ENCODE measurements at places on chromosomes 4 and X. TPM values are rescaled to one million over a fixed set of nuclear protein-coding genes. Genes with fewer than 3 reads are reported as not detected.
A peak's percentile ranks its signal among the peaks of the same experiment; 100 is the strongest.

DNA sequence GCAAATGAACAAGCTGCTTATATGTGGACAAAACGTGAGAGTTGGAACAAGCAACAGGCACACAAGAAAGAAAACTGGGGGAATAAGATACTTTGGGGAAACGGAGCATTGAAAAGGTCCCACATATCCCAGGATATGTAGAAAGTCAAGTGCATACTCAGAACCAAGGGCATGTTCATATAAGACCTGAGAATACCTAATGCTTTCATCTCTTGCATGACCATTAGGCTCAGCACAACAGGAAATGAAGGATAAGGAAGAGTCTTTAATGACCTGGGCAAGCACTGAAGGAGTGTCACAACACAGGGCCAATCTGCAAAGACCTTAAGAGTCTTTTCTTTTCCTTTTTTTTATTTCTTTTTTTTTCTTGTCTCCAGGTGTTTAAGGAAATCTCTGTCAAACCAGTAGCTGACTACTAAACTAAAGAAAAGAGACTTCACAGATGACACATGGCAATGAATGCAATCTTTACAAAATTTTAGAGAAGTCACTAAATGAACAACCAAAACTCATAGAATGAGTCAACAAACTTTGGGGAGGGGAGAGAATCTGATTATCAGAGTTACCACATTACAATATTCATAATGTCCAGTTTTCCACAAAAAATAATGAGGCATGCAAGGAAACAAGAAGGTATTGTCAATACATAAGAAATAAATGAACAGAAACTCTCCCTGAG is 67.9 kb upstream of the STK26 start:
- DNase-seq: no peak

Gene CSAG1
- polyA plus RNA-seq: not detected

DNA sequence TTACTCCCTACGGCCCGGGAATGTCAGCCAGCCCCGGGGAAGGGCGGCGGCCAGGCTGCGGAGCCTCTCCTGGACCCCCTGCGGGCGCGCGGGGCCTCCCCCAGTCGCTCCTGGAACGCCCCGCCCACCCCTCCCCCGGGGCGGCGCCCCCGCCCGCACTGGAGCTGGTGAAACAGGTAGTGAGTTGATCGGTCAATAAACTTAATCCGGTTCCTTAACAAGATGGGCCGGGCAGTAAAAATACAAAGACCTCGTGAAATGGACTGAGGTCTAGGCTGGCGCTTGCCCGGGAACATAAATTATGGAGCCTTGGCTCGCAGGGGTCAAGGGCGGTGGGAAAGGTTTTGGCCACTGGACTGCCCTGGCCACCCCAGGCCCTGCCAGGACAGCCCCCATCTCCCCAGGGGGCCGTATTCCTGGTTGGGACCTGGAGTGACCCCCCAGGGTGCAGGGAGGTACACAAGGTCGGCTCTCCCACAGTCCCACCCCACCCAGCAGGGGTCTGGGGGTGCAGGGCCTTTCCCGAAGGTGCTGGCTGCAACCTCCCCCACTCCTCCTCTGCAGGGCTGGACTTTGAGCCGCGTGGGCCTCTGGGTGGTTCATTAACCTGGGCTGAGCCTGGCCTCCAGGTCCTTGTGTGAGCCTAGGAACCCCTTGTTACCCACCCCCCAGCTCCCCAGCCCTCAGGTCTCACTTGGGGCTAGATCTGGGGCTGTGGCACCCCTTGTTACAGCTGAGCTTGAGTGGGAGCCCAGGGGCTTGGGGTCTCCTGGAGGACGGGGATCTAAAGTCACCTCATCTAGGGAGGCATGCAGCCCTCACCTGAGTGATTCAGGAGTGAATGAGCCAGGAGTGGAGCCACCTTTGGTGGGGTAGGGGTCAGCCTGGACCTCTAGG is 2.5 kb downstream of the FGFR3 start:
- no peak for DNase-seq

- DNase-seq: no peak
Observed at GRCh38 chrX:154063234-154063633, 34.3 kb downstream of the MECP2 start.

- DNase-seq: no peak
Observed at GRCh38 chrX:107451731-107452130, 2.3 kb downstream of the FRMPD3 start.

GRCh38 chrX:10526451-10526850 is 93.9 kb downstream of the MID1 start:
- DNase-seq: no peak

Gene AKAP4
- 0.21 TPM for polyA plus RNA-seq

DNA sequence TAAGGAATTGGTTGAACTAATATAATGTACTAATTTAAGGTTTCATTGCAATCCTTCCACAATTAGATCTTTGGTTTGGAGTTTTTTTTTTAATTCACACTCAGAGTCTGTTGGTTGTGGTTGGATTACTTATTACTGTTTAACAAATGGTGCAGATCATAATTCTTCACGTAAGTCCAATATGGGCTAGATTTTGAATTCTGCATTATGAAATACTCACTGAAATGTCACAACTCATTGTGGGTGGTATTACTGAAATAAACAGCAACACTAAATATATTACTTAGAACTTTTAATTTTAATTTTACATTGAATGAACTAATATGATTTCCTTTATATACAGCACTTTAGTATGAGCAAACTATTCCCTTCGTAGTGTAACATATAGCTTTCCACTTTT is 94.2 kb upstream of the MYOZ2 start:
- DNase-seq: no peak

DNA sequence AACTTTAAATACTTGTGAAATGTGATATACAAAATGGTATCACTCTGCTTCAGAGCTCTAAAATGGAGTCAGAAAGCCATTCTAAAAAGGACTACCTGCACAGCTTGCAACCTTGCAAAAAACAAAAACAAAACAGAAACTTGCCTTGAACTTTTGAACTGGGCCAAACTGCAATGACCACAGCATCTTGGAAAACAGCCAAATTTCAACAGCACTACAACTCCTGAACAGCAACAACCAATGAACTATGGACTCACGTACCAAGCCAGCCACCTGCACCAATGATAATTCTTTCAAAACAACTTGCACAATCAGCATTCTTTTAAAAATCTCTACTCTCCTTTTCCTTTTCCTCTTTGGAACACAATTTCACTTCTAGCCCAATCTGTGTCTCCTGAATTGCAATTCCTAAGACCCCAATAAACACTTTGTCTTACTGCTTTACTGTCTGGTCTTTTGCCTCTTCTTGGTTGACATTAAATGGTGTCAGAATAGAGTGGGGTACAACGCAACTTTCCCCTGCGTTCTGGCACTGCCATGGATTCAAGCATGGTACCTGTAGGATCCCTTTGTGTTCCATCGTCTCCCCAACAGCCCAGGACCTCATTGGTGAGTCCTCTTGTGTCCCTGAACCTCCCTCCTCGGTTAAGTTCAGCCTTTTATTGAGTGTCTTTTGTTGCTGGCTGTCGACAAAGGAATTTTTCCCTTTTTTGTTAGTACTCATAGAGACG is 35.7 kb upstream of the FMR1 start:
- no peak for DNase-seq

DNA sequence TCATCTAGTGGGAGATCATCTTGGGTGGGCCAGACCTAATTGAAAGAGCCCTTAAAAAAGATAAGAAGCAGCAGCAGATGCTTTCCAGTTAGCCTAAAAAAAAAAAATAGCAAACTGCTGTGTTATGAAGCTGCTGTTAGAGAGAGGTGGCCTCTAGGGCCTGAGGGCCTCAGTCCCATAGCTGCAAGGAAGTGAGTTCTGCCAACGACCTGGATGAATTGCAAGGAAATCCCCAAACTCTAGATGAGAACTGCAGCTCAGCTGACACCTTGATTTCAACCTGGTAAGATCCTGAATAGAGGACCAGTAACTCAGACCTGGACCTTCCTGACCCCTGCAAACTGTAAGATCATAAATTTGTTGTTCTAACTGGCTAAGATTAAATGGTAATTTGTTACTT is 275.2 kb downstream of the TENM3 start:
- no peak for DNase-seq

DNA sequence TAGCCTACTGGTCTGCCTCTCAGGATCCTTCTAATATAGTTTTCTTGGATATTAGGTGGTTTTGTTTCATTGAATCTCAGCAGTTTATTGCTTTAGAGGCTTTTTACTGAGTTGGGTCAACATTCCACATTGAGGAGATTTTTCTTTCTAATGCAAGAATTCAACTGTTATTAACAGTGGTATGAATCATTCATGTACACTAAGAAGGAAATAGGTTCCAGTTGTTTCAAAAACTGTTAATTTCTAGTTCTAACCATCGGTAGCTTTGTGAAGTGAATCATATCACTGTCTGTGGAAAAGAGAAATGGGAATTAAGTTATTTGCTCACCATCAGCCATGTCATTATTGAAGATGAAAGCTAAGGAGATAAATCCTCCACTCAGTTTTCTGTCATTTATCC is 331.5 kb downstream of the RPA4 start:
- no peak for DNase-seq

GRCh38 chr4:138162259-138162658 is 79.9 kb downstream of the SLC7A11 start:
- no peak for DNase-seq

- DNase-seq: no peak
Observed at GRCh38 chr4:184281231-184282139, 63.8 kb upstream of the ENPP6 start.

DNA sequence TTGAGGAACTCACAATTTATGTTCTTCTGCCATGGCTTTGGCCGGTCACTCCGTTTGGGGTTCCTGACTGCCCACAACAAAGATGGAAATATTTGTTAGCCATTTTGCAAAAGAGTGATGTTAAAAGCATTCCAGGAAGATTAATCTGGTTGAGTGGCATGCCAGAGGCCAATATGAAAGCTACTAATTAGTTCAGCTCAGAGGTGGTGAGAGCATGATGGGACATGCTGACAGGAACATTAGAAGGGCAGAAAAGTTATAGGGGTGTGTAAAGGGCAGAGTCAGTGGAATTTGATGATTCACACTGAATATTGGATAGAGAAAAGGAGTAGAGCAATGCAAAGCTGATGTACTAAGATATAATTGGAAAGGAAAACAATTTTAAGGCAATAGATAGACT is 94.4 kb downstream of the TLL1 start:
- DNase-seq: no peak

Gene RADX
- polyA plus RNA-seq: 4.8 TPM

DNA sequence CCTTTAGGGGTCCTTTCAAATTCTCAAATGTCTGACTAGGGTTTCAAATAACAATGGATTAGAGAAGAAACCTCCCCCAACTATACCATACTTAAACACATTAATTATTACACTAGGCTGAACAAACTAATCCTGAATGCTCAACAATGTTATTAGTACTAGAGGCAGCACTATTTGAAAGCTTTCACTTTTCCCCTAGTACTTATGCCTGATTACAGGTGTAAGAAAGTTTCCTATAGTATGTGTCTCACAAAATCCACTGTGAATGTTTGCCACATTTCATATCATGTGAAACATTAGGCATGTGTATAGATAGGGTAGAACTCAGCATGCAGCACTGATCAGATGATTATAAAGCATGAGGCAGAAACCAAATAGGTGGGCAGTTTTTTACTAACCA is 336.2 kb downstream of the ZNF674 start:
- DNase-seq: no peak

GRCh38 chr4:2924765-2925301 is 38.4 kb downstream of the NOP14 start:
- DNase-seq: no peak

GRCh38 chrX:25277574-25277973 is 261.8 kb upstream of the ARX start:
- DNase-seq: no peak

DNA sequence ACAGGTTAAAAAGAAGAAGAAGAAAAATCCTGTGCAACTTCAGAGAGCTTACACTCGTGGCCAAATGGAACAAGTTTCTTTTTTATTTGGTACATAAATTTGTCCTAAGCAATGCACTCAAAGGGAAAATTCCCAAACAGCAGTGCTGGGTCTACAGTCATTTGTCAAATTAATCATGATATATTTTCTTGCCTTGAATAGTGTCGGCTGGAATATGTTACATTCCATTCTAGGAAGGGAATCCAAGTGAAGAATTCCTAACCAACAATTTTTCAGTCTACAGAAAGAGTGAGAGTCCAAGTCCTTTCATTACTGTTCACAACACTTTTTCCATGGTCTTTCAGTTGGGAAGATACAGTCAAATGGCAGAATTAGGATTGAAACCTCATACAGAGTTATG is 63.9 kb downstream of the HAND2 start:
- no peak for DNase-seq

DNA sequence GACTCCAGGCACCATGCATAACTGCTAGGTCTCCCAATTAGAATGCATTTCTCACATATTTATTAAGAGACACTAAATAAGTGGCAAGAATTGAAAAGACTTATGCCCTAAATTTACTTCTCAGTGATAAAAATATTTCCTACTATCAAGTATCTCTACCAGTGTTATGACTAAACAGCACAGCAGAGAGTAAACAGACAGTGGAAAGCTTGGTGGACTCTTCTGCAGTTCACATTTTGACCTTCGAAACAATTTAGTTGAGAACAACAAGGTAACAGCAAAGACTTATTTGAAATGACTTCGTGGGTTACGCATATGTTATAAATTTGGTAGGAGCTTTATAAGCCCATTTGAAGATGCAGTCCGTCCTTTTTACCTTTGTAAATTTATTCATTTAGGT is 16.3 kb upstream of the MAML3 start:
- no peak for DNase-seq

Gene ASB5
- polyA plus RNA-seq: 0.18 TPM

Gene CCDC110
- polyA plus RNA-seq: 2.4 TPM

DNA sequence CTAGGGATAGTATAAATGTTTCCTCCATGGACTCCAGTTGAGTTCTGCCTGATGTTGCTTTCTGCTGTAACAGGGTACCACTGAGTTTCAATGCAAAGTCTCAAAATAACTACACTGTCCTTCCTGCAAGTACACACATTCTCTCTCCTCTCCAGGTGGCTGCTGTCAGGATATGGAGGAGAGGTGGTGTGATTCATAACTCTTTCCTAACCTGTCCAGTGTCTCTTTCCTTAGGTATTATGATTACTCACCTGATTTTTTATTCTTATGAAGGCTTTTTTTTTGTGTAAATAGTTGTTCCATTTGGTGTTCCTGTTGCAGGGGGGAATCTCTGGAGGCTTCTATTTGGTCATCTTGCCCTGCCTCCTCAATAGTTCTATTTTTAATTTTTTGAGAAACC is 39.8 kb upstream of the POF1B start:
- no peak for DNase-seq

- DNase-seq: peak; percentile 48
Observed at GRCh38 chr4:16227462-16227868, 1.2 kb upstream of the TAPT1 start.

DNA sequence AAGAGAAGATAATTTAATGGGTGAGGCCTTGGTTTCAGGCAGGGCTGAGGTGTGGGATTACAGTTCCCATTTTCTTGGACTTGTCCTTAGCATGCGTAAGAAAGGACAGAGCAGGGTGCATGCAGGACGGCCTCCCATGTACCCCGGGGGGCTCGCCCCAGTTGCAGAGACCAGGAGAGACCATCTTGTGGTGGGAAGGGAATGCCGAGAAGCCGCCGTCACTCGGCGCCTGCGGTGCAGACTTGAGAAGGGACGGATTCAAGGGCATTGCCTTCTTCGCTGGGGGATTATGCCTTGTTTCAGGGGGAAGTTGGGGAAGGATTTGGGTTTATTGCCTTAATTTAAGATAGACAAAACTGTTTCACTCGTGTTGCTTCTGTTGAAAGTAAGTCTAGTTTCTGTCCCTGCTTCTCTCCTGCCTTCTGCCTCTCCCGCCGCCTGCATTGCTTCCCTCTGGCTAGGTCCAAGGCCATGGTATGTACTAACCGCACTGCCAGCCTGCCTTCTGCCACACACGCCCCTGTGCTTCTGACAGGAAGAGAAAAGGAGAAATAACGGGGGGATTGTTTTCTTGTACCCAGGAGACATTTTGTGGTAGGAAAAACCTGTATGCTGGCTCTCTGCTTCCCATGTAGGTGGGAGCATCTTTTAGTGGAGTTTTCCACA is 175.9 kb downstream of the DCLK2 start:
- DNase-seq: no peak

Gene MAOA
- 17.3 TPM for polyA plus RNA-seq

All from renal pelvis (tissue), 12 donors.